Fibroblast of skin of left biceps (primary cell): ENCODE measurements at places on chromosomes 5 and 9.

- no peak for DNase-seq
These were observed 143.7 kb downstream of the PTTG1 start for GRCh38 chr5:160565376-160565775.

GRCh38 chr9:79708541-79708940 is 136.8 kb downstream of the TLE4 start:
- no peak for DNase-seq

DNA sequence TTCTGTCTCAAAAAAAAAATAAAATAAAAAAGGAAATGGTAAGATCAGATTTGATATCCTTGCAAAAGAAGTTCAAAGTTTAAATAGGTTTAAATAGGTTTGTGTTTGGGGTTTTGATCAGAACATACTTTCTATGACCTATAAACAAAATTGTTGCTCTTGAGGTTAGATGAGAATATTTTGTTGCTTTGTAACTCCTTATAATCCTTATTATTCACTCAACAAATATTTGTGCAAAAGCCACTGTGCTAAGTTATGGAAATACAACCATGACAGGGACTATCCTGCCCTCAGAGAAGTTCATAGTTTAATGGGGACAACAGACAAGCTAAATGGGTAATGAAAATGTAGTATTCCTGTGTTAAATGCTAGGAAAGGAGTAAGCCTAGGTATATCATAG is 71.5 kb downstream of the INVS start:
- DNase-seq, result no peak

GRCh38 chr9:91781906-91782305 is 168.1 kb downstream of the ROR2 start:
- no peak for DNase-seq

DNA sequence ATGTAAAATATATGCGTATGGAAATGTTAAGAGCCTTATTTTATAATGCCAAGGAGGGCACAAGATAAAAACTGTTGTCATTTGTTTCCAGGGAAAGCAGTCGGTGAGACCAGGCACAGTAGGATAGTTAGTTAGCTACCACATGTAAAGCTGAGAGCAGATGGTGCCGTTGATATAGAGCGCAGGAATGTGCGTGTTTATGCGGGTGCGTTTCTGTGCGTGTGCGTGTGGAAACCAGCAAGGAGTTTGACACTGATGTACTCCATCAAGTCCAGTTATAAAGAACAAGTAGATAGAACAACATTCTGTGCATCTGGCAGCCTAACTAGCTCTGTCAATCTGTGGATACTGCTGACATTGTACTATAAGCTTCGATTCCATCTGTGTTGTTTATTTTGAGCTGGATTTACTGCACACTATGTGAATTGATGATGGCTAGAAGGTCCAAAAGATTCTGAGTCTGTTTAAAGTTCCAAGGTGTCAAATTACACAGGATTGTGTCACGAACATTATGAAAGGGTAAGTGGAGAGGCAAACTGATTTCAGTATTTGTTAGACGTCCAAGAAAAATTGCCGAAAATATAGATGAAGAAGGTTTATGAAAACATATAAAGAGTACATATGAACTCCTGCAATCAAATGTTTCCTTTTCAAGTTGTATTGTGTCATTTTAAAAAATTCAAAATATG is 494.9 kb upstream of the MEF2C start:
- DNase-seq, result no peak

- DNase-seq, result no peak
These were observed 1.7 kb downstream of the STPG3 start for GRCh38 chr9:137252555-137253506.

- no peak for DNase-seq
These were observed 25.0 kb upstream of the CEP78 start for GRCh38 chr9:78210841-78211301.

- DNase-seq, result no peak
These were observed 565.0 kb downstream of the CETN3 start for GRCh38 chr5:89844548-89844947.

GRCh38 chr5:38650946-38651345 is 94.5 kb upstream of the LIFR start:
- no peak for DNase-seq

DNA sequence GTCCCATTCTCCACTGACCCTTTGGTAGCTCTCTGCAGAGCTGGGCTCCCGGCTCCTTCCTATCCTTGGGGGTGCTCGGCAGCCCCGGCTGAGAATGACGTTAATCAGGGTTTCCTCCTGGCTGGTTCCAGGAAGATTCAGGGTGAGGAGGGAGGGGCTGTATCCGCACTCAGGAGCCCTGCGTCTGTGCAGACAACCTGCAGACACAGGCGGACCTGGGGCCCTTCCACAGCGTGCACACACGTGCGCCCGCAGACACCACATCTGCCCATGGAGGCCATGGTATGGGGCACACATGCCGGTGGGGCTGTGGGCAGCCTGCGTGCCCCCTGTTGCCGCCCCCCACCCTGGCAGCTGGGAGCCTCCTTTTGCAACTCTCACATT is 66.6 kb upstream of the RNU6ATAC start:
- no peak for DNase-seq

DNA sequence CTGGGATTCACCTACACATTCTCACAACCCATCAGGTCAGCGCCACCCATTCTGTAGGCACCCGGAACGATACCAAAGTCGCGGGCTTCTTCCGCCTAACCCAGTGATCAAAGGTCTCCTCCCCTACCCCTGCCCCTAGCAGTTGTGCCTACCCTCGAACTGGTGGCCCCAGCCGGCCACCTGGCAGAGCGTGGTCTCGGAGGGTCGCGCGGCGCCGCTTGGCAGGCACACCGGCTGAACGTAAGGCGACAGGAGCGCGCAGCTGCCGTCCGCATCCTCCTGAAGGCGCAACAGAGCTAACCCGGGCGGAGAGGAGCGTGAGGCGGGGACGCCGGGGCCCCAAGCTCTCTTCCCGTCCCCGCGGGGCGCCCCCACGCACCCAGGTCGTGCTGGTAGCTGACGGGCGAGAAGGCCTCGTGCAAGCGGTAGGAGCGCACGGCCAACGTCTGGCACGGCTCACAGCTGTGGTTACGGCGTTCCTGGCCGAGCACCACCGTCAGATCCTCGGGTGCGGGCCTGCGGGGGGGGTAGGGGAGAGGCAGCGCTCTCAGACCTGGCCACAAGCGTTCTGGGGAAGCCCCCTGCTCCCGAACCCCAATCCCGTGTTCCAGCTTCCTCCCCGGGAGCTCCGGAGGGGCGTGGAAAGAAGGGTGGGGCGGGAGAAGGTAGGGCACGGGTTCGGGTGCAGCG is 2.8 kb upstream of the PFN3 start:
- DNase-seq, result no peak

DNA sequence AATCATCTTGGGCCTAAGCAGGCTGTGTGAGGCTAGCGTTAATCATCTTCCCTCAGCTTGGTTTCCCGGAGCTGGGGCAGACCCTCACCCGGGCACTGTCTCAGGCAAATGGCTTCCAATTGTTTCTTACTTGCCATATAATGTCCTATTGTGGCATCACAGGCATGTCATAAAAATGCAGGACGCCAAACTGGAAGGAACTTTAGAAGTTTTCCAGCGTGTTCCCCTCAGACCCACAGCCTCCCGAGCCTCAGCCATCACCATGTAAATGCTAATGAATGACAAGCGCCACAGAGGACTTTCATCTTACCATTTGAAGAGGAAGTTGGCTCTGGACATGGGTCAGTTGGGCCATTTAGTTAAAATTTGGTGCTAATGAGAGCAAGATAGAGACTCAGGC is 143.0 kb upstream of the IRX1 start:
- no peak for DNase-seq

DNA sequence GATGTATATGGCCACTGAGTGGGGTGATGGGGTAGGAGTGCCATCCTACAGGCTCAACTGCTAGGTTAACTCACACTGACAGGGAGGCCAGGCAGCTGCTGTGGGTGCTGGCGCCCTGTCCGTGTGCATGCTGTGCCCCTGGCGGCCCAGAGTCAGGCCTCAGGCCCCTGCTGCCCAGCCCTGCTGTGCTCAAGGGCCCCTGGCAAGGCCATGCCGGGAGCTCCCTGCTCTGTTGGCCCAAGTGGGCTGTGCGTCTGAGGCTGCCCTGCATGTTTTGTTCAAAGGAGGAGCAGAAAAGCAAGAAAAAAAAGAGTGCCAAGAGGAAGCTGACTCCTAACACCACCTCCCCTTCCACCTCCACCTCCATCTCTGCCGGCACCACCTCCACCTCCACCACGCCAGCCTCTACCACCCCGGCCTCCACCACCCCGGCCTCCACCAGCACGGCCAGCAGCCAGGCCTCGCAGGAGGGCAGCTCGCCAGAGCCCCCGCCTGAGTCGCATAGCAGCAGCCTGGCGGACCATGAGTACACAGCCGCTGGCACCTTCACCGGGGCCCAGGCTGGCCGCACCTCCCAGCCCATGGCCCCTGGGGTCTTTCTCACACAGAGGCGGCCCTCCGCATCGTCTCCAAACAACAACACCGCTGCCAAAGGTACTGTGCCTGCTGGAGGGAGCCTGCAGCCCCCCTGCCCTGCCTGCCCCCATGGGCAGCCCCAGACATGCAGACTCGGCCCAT is 100.1 kb downstream of the PHF2 start:
- DNase-seq, result no peak

DNA sequence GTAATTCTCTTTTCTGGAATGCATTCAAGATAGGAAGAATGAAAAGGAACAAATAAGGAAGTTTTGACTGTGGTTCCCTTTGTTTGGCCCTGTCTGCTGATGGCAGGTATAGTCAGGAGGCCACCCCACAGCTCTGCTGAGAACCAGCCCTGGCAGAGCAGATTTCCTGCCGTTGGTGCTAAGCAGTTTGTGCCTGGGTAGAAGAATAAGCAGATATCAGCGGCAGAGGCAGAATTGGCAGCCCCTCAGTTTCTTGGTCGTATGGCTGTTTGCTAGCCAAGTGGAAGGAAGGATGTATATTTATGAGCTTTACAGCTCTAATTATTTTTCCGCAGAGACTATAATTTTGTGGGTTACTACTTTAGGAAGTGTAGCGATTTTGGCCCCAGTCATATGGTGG is 310.2 kb upstream of the RFX3 start:
- DNase-seq, result no peak

- DNase-seq, result no peak
These were observed 65.8 kb downstream of the SEMA6A start for GRCh38 chr5:116508835-116509234.

- no peak for DNase-seq
These were observed 11.9 kb downstream of the RASGEF1C start for GRCh38 chr5:180197016-180197702.

- no peak for DNase-seq
These were observed 1.9 kb upstream of the CRB2 start for GRCh38 chr9:123353984-123354591.

DNA sequence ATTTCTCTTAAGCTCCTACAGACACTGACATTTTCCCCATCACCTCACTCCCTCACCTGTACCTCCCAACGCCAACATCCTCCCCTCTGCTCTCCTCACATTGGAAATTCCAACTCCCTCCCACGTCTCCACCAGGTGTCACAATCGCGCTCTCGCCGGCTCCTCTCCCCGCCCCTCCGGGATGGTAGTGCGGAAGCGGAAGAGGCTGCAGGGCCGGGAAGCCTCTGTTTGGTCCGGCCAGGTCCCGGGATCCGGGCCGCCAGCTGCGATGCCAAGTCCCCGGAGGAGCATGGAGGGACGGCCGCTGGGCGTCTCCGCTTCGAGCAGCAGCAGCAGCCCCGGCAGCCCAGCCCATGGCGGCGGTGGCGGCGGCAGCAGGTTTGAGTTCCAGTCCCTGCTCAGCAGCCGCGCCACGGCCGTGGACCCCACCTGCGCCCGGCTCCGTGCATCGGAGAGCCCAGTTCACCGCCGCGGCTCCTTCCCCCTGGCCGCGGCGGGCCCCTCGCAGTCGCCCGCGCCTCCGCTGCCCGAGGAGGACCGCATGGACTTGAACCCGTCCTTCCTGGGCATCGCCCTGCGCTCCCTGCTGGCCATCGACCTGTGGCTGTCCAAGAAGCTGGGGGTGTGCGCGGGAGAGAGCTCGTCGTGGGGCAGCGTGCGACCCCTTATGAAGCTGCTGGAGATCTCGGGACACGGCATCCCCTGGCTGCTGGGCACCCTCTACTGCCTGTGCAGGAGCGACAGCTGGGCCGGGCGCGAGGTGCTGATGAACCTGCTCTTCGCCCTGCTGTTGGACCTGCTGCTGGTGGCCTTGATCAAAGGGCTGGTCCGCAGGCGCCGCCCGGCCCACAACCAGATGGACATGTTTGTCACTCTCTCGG is at the start of gene PLPP6:
Gene PLPP6 (plus strand): TSS at position 187 of the 881 bp plus-strand sequence. CDS start 82 bp downstream, at position 269.
- DNase-seq, result no peak

GRCh38 chr5:53069626-53070025 is 39.9 kb downstream of the MOCS2 start:
- DNase-seq, result no peak

DNA sequence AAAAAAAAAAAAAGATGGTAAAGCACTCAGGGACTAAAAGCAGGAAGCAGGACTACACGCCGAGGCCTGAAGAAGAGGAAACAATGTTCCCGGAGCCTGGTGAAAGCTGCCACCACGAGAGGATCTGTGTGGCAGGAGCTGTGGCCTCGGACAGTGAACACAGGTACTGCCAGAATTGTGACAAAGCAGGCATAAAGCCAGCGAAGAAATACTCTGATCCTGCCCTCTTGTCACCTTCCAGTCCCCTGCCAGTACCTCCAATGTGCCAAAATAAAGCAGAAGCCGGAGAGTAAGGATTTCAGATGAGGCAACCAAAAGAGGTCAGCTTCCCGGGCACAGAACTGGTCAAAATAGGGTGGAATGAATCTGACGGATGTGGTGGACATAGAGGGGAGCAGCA is 211.5 kb upstream of the TARS1 start:
- DNase-seq, result no peak

GRCh38 chr5:60738461-60738860 is 38.5 kb upstream of the DEPDC1B start:
- DNase-seq, result no peak

- no peak for DNase-seq
These were observed 26.0 kb upstream of the ANXA1 start for GRCh38 chr9:73125651-73126050.

GRCh38 chr5:111472096-111472495 is 40.2 kb downstream of the STARD4 start:
- no peak for DNase-seq

GRCh38 chr9:34603610-34604231 is 8.2 kb downstream of the RPP25L start:
- peak; percentile 21 for DNase-seq

GRCh38 chr5:120400356-120400755 is 63.7 kb upstream of the PRR16 start:
- no peak for DNase-seq

- no peak for DNase-seq
These were observed 330.9 kb upstream of the GRIA1 start for GRCh38 chr5:153159616-153160015.

DNA sequence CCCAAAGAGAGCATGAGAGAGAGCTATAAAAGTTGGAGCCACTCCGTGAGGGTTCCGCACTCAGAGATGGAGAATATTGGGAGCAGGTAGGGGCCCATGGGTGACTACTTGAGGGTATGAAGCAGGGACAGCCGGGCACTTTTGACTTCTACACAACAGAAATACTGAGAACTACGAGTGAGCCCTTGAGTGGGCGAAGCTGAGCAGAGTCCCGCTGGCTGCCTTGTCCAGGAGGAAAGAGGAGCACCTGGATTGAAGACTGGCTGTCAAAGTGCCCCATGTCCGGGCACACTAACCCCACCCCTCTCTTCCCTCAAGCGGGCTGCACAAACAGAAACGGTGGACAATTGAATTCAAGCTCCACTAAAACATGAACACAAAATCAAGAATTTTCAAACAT is 33.6 kb downstream of the FYB1 start:
- DNase-seq, result no peak
